M059J (cell line): ENCODE measurements at places on chromosomes 11 and 22. TPM values are rescaled to one million over a fixed set of nuclear protein-coding genes. Genes with fewer than 3 reads are reported as not detected.

- DNase-seq = no peak
Measured at GRCh38 chr22:25570486-25570885, 6.0 kb downstream of the GRK3 start.

DNA sequence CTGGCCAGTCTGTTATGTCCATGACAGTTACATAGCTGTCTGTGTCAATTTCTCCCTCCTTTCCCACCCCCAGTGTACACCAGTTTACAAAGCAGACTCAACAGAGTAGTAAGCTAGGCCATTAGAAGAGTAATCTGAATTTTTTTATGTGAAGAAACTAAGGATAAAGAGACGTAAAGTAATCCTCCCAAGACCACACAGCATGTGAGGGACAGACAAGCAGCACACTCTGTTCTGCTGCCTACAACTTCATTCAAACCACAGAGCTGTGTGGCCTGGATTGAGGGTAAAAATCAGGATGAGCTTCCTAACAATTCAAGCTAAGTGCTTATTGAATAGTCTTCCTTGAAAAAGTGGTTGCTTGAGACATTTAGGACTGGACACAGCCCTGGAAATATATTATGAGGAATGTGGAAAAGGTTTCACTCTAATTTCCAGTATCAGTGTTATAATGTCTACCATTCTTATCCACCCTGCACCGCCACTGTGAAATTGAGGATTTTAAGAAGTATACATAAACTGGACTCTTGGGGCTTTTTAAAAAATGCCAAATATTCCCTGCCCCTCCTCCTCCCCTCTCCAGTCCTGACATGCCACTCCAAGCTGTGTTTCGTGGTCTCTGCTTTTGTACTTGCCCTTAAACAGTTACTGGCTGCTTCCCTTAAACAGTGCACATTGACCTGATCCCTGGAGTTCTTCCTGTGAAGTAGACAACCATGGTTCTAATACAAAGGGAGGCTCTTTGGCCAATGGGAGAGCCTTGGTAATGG, 40.9 kb downstream of the EXT2 start:
- DNase-seq = no peak

DNA sequence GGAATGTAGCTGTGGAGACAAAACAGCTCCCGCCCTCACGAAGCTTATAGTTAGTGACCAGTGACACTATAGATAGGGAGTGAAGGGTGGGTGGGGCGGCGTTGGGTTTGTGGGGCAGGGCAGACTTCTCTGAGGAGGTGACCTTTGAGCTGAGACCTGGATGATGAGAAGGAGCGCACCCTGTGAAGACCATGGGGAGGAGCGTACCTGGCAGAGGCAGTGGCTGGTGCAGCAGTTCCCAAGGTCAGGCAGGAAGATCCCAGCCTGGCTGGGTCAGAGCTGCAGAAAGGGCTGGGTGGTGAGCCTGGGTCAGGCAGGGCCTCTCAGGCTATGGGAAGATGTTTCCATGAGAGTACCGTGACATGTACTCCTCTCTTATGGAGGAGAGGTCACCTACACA, 135.0 kb upstream of the RCN1 start:
- no peak for DNase-seq

DNA sequence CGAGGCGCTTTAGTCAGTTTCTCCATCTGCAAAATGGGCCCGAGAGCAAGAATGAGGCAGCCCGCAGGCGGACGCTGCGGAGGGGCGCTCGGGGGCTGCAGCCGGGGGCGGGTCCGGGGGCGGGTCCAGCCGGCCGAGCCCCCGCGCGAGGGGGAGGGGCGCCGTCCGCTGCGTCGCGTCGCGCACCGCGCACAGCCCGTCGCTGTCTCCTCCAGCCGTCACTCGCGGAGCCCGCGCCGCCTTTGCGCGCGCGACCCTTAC, 282 bp downstream of the PC start:
- DNase-seq = no peak

DNA sequence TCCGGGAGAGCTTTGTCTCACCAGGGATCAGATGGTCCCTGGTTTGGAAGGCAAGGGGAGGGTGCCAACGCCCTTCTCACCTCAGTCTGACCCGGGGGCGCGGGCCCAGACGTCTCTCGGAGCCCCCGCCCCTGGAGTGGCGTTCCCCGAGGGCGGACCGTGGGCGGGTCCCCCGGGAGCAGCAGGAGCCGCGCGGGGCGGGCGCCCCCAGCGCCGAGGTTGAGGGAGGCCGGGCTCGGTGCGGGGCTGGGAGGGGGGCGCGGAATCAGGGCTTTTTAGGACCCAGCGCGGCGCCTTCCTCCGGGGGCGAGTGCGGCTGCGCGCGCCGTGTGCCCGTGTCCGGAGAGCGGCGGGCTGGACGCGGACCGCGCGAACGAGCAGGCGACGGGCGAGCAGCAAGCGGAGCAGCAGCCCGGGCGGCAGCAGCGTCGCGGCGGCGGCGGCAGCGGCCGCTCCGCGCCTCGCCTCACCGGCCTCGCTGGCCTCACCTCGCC, at the start of gene KCNC1:
Gene KCNC1, plus strand, starts transcription at position 364 of the 494 bp plus-strand sequence. CDS start 1,222 bp downstream, outside the sequence.
- peak; percentile 38 for DNase-seq

- peak; percentile 5 for DNase-seq
Measured at GRCh38 chr11:132402071-132402684, 1031.8 kb downstream of the NTM start.

The MACROD1 gene
- 3.8 and 10.3 TPM in 2 replicates for total RNA-seq

The OR52I1 gene
- not detected in 2 replicates for total RNA-seq

The SAA2 gene
- total RNA-seq = 0.47 and 3.3 TPM in 2 replicates

The SEZ6L gene
- not detected in 2 replicates for total RNA-seq
